T-helper 2 cell treated with Interferon-gamma antibody and Interleukin-4, amounts not matched to agents 5 μg/mL and 100 μg/mL, for 36 hours (primary cell): ENCODE measurements at places on chromosomes 4 and X.

GRCh38 chr4:182339221-182339641 lies 96.0 kb downstream of the TENM3 start:
- H3K4me1 ChIP-seq: no peaks in the 10 kb centered on the region
- no peak overlapping the region for H3K27ac ChIP-seq
- no peak overlapping the region for H3K4me3 ChIP-seq
- H3K36me3 ChIP-seq: no peaks in the 10 kb centered on the region
- H3K27me3 ChIP-seq: peaks cover 2% of the 10 kb centered on the region
- DNase-seq: no peak

- H3K36me3 ChIP-seq: no peaks in the 10 kb centered on the region
- H3K4me3 ChIP-seq: no peak overlapping the region
- H3K4me1 ChIP-seq: no peaks in the 10 kb centered on the region
- H3K27me3 ChIP-seq: peaks cover 14% of the 10 kb centered on the region
- no peak for DNase-seq
- H3K27ac ChIP-seq: no peak overlapping the region
Measured at GRCh38 chr4:185559915-185560281, 24.6 kb upstream of the PDLIM3 start.

DNA sequence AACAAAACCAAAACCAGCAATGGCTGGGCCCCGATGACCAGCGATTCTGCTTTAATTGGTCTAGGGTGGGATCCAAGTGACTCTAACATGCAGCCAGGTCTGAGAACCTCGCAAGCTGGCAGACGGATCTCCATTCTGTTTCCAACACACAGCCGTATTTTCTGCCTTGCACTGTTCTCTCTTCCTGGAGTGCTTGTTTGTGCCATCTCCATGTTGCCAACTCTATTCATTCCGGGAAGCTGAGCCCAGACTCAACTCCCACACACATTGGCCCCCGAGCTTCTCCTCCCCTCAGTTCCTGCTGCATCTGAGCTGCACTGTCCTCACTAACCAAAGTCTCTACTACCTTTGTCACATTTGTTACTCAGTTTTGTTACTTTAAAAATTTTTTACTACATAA lies 35.6 kb downstream of the GEMIN8 start:
- H3K27me3 ChIP-seq: no peaks in the 10 kb centered on the region
- H3K4me3 ChIP-seq: no peak overlapping the region
- H3K27ac ChIP-seq: no peak overlapping the region
- no peaks in the 10 kb centered on the region for H3K36me3 ChIP-seq

GRCh38 chrX:148615491-148615890 lies 115.1 kb downstream of the AFF2 start:
- no peaks in the 10 kb centered on the region for H3K27me3 ChIP-seq
- no peak for DNase-seq
- no peak overlapping the region for H3K27ac ChIP-seq
- peaks cover 21% of the 10 kb centered on the region for H3K4me1 ChIP-seq
- no peaks in the 10 kb centered on the region for H3K36me3 ChIP-seq

DNA sequence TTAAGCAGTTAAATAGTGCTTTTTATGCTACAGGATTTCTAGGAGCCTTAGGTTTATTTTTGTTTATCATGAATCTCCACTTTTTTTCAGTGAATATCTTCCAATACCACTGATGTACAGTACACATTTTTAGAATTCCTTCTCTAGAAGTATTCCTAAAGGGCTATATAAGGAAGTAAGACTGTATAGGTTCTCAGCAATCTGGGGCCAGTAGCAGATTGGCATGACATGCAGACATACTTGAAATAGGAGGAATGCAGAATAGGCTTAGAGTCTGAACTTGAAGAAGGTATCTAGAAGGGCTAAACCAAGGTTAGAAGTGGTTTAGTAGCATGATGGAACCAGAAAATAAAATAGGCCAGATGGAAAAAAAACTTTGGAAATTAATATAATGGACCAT lies 29.8 kb downstream of the HEPH start:
- no peaks in the 10 kb centered on the region for H3K36me3 ChIP-seq
- DNase-seq: no peak
- H3K27ac ChIP-seq: peak overlapping the region; percentile 55
- no peak overlapping the region for H3K4me3 ChIP-seq
- H3K27me3 ChIP-seq: no peaks in the 10 kb centered on the region
- peaks cover 2% of the 10 kb centered on the region for H3K4me1 ChIP-seq

DNA sequence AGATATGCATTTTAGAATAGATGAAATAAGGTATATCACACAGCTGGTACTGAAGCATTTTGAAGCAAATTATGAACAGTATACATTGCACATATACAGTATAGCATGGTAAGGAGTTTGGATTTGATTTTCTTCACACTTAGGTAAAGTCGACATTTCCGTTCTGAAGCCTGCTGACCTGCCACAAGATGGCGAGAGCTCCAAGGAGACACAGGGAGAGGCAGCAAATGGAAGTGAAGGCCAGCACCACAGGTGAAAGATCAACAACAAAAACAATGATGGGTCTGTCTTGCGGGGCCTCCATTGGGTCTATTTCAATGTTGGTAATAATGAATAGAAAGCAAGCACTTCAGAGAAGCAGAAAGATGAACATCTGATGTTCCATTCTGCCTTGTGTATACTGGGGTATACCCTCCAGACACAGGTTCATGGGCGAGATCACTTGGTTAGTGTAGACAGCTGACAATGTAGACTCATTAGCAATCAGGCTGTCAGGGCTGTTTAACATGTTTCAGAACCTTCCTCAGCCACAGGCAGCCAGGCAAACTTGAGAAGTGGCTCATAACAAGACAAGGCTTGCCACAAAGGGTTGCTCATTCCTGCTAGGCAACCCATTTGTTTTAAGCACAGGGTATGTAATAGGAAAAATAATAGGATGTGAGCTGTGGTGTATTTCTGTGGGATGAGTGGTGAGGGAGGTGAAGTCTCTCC lies 21.4 kb upstream of the NOX1 start:
- no peak overlapping the region for H3K4me3 ChIP-seq
- no peak overlapping the region for H3K27ac ChIP-seq
- DNase-seq: no peak
- H3K36me3 ChIP-seq: no peaks in the 10 kb centered on the region
- peaks cover 2% of the 10 kb centered on the region for H3K27me3 ChIP-seq
- no peaks in the 10 kb centered on the region for H3K4me1 ChIP-seq

DNA sequence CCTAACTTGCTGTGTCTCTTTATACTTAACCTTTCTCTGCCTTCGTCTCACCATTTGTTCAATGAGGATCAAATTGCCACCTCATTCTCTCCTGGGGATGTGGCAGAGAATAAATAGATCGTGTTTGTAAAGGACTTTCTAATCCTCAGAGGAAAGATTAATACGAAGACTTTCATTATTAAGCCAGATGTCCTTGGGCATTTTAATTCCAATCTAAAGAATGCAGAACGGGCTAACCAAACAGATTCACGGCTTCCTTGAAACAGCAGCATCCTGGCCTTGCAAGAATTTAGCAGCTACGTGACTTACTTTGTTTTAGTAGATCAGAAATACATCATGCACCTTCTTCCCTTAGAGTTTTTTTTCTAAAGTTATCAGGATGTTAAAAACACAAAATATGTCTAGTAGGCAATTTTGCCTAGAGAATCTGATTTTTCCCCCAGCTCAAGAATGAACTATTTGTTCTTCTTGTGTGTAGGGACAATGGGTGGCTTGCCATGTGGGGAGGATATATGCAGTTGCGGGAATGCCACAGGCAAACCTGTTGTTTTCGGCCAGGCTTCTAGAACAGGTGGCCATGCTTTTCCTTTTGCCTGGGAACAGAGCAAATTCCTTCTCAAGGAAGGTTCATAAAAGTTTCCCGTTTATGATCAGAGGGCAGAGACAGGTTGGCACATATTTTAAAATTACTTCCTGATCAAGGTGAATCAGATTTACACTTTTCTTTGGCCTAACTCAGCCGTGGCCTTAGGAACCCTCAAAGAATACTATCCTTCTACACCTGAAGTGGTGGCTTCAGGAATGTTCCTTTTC lies 3.0 kb downstream of the MID1 start:
- H3K36me3 ChIP-seq: no peaks in the 10 kb centered on the region
- no peak overlapping the region for H3K4me3 ChIP-seq
- no peak overlapping the region for H3K27ac ChIP-seq
- H3K4me1 ChIP-seq: peaks cover 6% of the 10 kb centered on the region
- peaks cover 42% of the 10 kb centered on the region for H3K27me3 ChIP-seq

GRCh38 chrX:45980726-45981125 lies 564.5 kb downstream of the ZNF674 start:
- H3K27ac ChIP-seq: no peak overlapping the region
- no peaks in the 10 kb centered on the region for H3K36me3 ChIP-seq
- no peaks in the 10 kb centered on the region for H3K4me1 ChIP-seq

- H3K4me3 ChIP-seq: no peak overlapping the region
- H3K27me3 ChIP-seq: no peaks in the 10 kb centered on the region
- no peak for DNase-seq
- H3K36me3 ChIP-seq: no peaks in the 10 kb centered on the region
- H3K4me1 ChIP-seq: peaks cover 5% of the 10 kb centered on the region
Measured at GRCh38 chr4:176123710-176124407, 58.2 kb downstream of the WDR17 start.

GRCh38 chr4:176800891-176801534 lies 8.3 kb upstream of the VEGFC start:
- no peak overlapping the region for H3K4me3 ChIP-seq
- no peaks in the 10 kb centered on the region for H3K36me3 ChIP-seq
- DNase-seq: no peak
- no peaks in the 10 kb centered on the region for H3K4me1 ChIP-seq
- peaks cover 2% of the 10 kb centered on the region for H3K27me3 ChIP-seq

- H3K4me1 ChIP-seq: no peaks in the 10 kb centered on the region
- no peak for DNase-seq
- no peaks in the 10 kb centered on the region for H3K27me3 ChIP-seq
- no peak overlapping the region for H3K27ac ChIP-seq
- no peak overlapping the region for H3K4me3 ChIP-seq
Measured at GRCh38 chr4:117678861-117679260, 355.4 kb upstream of the NDST3 start.

DNA sequence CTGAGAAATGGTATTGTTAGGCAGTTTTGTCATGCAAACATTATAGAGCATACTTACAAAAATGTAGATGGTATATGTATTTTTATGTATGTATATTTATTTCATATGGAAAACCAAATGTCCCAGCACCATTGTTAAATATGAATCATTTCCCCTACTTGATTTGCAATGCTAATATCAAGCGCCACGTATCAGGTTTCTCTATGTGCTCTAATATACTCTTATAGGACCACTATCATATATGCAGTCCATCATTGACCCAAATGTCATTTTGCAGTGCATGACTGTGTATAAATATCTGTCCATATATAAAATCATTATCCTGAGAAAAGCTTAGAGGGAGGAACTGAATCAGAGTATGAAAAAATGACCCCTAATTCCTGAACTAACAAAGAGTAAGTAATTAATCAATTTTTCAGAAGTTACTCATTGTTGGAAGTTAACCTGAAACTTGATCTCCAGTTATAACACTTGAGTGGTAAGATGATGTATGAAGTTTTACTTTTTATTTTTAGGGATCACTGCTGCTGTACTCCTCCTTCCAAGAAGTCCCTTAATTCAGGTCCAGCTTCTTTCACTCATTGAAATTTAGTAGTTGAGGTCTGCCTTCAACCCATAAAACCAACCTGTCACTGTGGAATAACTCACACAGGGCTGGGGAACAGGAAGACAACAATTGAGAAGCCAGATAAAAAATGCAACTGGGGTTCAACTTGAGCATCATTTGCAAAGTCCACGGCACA lies 134.8 kb upstream of the LDB2 start:
- H3K27me3 ChIP-seq: no peaks in the 10 kb centered on the region
- no peaks in the 10 kb centered on the region for H3K4me1 ChIP-seq
- DNase-seq: no peak
- no peaks in the 10 kb centered on the region for H3K36me3 ChIP-seq
- no peak overlapping the region for H3K4me3 ChIP-seq

DNA sequence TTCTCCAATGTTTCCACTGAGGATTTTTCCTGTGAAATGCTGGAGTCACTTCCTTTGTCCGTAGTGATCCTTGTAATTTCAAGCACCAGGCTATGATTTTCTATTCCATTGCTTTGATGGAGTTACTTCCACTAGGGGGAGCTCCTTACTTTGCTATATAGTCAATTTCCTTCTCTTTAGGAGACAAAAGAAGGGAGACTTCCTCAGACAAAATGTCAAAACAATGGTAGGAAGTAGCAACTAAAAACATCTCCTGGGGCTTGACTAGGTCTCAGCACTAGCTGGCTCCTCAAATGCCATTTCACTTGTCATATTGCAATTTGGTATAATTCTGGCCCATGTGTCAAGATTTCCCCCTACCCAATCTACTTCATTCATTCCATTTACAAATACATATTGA lies 24.1 kb downstream of the ZCCHC12 start:
- no peak for DNase-seq
- H3K36me3 ChIP-seq: no peaks in the 10 kb centered on the region
- H3K4me3 ChIP-seq: no peak overlapping the region

- no peaks in the 10 kb centered on the region for H3K4me1 ChIP-seq
- H3K4me3 ChIP-seq: no peak overlapping the region
- H3K27me3 ChIP-seq: no peaks in the 10 kb centered on the region
Measured at GRCh38 chr4:32148111-32148666, 1428.0 kb downstream of the PCDH7 start.

GRCh38 chr4:7676398-7676922 lies 241.7 kb upstream of the PSAPL1 start:
- no peak overlapping the region for H3K27ac ChIP-seq
- peaks cover 4% of the 10 kb centered on the region for H3K27me3 ChIP-seq
- H3K4me3 ChIP-seq: no peak overlapping the region
- no peaks in the 10 kb centered on the region for H3K4me1 ChIP-seq

- no peak overlapping the region for H3K27ac ChIP-seq
- no peak overlapping the region for H3K4me3 ChIP-seq
- H3K27me3 ChIP-seq: peaks cover 2% of the 10 kb centered on the region
- DNase-seq: no peak
- no peaks in the 10 kb centered on the region for H3K36me3 ChIP-seq
- no peaks in the 10 kb centered on the region for H3K4me1 ChIP-seq
Measured at GRCh38 chr4:17664755-17665154, 50.3 kb downstream of the MED28 start.

GRCh38 chrX:17564689-17565409 lies 172.4 kb upstream of the SCML1 start:
- DNase-seq: no peak
- H3K4me1 ChIP-seq: no peaks in the 10 kb centered on the region
- no peaks in the 10 kb centered on the region for H3K27me3 ChIP-seq
- no peaks in the 10 kb centered on the region for H3K36me3 ChIP-seq
- no peak overlapping the region for H3K27ac ChIP-seq

DNA sequence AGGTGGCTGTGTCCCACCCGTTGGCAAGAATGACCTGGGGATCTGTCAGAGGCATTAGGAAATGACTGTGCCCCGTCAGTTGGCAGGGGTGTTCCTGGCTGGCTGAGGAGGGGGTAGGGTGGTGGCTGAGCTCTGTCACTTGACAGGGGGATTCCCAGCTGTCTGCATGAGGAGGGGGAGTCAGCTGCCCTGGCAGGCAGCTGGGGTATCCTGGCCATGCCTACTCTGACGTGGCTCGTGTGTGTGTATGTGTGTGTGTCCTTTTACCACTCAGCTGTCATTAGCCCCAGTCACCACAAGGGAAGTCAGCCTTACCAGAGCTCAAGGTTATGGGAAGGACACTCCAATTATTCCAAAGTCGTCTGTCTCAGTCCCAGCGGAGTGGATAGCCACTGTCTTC lies 93.2 kb downstream of the EFNB1 start:
- no peaks in the 10 kb centered on the region for H3K27me3 ChIP-seq
- H3K4me1 ChIP-seq: no peaks in the 10 kb centered on the region
- H3K36me3 ChIP-seq: no peaks in the 10 kb centered on the region
- DNase-seq: no peak

GRCh38 chr4:20984576-20984836 lies 284.2 kb downstream of the PACRGL start:
- H3K4me3 ChIP-seq: no peak overlapping the region
- no peaks in the 10 kb centered on the region for H3K27me3 ChIP-seq
- H3K4me1 ChIP-seq: no peaks in the 10 kb centered on the region
- H3K36me3 ChIP-seq: no peaks in the 10 kb centered on the region
- H3K27ac ChIP-seq: no peak overlapping the region
- DNase-seq: no peak
